Mesangial cell (primary cell): ENCODE measurements at places on chromosomes 6 and 20. TPM values are rescaled to one million over a fixed set of nuclear protein-coding genes. Genes with fewer than 3 reads are reported as not detected.

Gene ATP6V1G2
- total RNA-seq, result 0.63 and 0.98 TPM in 2 replicates

Gene SLC39A7
- total RNA-seq, result 107 and 109 TPM in 2 replicates

Gene PCSK2
- total RNA-seq, result not detected in 2 replicates

Gene SNX21
- total RNA-seq, result 31.1 and 40.7 TPM in 2 replicates

Gene KIAA0408
- total RNA-seq, result 0.63 and 0.98 TPM in 2 replicates

Gene CCM2L
- not detected in 2 replicates for total RNA-seq

Gene DNAH8
- total RNA-seq, result under 0.01 TPM in 1 of 2 replicates, not detected in the other

Gene SNAP91
- 0.89 TPM in 1 of 2 replicates, not detected in the other for total RNA-seq

Gene OTOR
- not detected in 2 replicates for total RNA-seq

Gene ENPP5
- 0.81 and 3.8 TPM in 2 replicates for total RNA-seq

Gene DOK5
- total RNA-seq, result 1.3 and 6.2 TPM in 2 replicates
